Inflammatory macrophage treated with lipopolysaccharide for 1 hour (primary cell): ENCODE measurements at places on chromosomes 12 and 14.

- DNase-seq = no peak
Measured at GRCh38 chr12:106583242-106584103, 669 bp downstream of the RFX4 start.

DNA sequence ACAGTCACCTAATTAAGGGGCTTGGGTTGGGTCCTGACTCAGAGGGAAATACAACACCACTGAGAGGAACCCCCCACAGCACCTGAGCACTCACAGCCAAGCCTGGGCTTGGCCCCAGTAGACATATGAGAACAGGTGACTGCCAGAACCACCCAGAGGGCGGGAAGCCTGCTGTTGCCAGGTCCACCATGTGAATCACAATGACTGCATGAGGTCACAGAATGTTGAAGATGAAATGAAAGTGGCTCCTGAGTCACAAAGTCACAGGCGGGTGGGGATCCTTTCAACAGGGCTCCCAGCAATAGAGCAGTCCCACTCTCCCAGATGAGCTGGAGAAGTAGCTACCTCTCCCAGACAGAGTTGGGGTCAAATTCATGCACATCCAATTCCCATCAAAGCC is at the start of gene LRRC74A:
Gene LRRC74A (plus strand): TSS at position 287 of the 400 bp plus-strand sequence. CDS start 290 bp downstream, outside the sequence.
- peak; percentile 20 for DNase-seq

DNA sequence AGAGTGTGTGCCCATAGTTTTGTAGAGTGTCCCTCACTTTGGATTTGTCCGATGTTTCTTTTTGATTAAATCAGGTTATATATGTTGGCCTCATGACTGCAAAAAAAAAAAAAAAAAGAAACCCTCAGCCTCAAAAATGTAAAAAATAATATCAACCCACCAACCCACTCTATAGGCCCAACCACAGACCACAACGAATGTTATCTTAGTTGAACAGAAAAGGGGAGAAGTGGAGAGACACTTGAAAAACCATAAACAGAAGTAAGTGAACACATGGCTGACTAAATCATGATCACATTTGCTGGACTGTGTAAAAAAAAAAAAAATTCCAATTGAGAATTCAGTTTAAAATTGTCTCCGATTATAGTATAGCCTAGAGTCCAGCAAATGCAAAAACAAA is 45.5 kb upstream of the ST8SIA1 start:
- DNase-seq = no peak

- no peak for DNase-seq
Measured at GRCh38 chr14:23483236-23483854, 13.8 kb downstream of the NGDN start.

DNA sequence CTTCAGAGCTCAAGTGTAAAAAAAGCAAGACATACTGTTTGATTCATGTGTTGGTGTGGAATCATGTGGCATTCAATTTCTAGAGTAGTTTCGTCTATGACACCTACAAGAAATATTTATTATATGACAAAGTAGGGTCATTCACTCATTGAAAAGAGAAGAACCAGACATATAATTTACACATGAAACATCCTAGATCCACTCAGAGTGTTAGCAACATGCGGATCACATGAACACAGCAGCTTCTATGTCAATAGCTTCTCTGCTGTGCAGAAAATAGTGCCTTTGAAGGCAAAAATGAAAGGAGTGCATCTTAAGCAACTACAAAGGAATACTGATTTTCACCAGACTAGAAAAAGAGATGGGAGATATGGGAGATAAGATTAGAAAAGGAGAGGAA is 569.8 kb downstream of the RPS29 start:
- no peak for DNase-seq
